HT-29 (cell line): ENCODE measurements at places on chromosomes 3 and 15.

DNA sequence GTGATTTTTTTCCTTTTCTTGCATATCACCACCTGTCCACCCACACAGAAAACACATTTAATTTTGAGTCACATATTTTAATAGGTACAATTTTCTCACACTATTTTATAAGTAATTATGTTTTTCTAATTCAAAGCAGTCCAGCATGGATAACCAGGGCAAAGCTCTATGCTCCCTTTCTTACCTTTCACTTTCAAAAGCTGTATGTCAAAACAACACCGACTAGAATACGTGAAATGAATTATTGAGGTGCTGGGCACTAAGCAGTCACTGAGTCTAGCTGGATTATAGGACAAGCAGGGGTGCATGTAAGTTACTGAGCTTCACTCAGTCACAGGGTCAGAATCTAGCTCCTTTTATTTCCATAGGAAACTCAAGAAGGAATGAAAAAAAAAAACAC lies 60.6 kb downstream of the LSAMP start:
- no peak for DNase-seq

DNA sequence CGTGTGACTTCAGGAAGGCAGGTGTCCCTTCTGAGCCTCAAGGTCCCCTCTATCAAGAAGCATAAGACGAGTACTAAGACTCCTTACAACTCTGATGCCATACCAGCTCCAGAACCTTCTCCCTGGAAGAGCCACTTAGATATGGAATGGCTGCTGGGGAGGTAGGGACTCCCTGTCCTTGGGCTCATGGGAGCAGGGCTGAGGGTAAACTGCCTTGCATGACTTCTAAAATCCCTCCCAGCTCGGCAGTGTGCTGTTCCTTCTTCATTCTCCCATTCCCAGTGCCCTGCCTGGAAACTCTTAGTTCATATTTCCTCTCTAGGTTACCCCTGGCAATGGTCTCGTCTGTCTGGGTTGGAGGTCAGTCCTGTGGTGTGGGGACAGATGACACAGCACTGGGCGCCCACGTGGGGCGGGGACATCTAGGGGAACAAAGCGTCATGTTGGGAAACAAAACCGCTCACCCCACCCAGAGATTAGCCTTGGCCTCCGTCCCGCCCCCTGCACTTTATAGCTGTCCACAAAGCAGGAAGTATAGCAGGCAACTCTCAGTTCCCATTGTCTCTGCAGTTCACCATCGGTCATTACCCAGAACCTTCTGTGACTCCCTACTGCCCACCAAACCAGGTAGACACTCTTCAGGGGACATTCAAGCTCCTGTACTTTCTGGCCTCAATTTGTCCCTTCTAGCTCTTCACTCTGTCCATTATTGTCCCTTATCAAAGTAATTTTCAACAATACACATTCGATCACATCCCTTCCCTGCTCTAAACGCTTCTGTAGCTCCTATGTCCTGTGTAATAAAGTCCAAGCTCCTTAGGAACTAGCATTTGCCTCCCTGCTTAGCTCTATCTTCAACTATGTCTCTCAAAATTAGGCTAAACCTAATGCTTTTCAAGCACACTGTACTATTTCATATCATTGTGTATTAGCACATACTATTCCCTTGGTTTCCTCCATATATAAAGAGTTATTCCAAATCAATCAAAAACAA lies 73.8 kb downstream of the IQSEC1 start:
- DNase-seq, result peak; percentile 81

- DNase-seq, result no peak
These were observed 12.9 kb downstream of the IDH3A start for GRCh38 chr15:78162038-78162437.

DNA sequence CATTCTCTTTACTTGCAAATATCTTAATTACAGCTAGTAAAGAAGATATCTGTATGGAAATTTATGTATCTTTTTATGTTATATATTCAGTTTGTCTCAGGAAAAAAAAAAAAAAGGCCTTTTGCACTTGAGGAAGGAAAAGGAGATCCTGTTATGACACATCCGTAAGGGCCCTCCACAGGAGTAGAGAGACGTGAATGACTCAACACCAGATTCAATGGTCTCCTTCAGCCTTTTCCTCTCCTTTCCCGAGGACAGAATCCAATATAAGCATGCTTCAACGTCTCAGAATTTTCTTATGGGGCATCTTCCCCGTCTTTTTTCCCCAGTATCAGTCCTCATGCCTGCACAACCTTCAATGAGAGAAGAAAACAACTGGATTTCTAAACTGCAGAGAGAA lies 340.3 kb downstream of the NTRK3 start:
- DNase-seq, result no peak

- DNase-seq, result no peak
These were observed 84.8 kb upstream of the LRIG1 start for GRCh38 chr3:66585520-66586095.

- DNase-seq, result no peak
These were observed 70.5 kb upstream of the PPIB start for GRCh38 chr15:64233299-64233698.

DNA sequence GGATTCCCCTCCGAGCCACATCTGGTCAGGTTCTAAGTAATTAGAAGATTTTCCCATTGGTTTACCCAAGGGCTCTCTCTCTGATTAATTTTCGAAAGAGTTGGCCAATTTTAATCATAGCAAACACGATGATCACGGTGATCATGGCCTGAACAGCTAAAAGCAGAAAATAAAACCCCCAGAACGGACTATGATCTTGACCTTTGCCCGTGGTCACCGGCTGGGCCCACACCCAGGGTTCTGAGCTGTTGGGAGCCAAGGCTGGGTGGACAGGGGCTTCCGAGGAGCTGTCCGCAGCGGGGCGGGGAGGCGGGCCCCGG lies 2.6 kb downstream of the GP5 start:
- no peak for DNase-seq

GRCh38 chr15:90838139-90838538 lies 30.2 kb upstream of the FURIN start:
- no peak for DNase-seq

DNA sequence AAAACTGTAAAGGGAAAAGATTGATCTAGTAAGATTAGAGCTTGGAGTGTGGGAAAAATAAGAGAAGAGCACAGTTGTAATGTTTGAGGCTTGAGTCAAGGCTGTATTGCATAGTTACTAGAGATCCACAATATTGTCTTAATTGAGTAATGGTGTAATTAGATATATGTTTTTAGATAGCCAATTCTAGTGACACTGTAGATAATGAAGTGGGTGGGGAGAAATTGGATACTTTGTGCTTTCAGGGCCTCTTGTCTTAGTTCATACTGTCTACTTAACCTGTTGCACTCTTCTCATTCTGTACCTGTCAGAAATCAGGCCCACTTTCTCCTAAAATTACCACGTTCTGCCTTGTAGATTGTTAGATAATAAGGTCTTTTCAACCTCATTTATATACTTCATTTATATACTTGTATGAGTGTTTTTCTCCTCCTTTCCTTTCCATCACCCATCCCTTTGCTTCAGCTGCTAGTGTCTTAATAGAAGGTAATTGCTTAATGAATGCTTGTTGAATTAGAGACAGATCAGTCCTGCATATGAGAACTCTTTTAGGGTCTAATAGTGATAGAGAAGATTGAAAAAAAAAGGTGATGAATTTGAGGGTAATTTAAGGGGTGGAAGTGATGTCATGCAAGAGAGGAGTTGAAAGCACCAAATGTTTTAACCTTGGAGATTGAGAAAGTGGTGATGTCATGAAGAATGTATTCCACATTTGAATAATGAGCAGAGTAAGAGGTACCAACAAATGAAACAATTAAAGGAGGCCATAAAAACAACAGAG lies 32.0 kb downstream of the PIK3CA start:
- DNase-seq, result no peak

DNA sequence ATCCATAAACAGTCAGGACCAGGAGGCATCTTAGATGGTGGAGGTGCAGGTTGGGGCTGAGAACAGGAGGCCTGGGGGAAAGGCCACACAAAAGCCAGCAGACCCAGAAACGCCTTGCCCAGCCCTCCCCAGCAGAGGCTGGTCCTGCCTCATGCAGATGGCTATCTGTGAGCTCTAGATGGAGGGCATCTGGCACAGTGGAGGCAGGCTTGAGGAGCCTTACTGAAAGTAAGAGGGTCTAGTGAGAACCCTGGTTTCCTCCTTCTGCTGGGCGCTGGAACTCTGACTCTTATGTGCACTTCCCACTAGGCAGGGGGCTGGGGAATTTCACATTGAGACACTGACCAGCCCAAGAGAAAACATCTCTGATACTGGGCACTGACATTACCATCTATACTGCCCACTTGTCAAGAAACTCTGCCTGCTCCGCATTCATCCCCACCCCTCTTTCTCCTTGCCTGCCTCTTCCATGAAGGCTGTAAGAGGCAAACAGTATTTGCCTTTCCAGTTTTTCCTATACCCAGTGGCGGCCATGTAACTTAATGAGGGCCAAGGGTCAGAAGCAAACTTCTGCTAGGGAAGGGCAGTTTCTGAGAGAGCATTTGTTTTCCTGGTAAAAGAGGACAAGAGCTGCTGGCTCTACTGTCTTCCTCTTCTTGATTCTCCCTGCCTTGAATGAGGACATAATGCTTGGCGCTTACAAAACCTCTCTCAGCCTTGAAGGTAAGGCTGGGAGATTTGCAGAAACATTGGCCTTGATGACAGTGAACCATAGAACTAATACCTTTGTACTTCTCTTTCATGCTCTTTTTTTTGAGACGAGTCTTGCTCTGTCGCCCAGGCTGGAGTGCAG lies 4.4 kb upstream of the SCN5A start:
- DNase-seq, result no peak

DNA sequence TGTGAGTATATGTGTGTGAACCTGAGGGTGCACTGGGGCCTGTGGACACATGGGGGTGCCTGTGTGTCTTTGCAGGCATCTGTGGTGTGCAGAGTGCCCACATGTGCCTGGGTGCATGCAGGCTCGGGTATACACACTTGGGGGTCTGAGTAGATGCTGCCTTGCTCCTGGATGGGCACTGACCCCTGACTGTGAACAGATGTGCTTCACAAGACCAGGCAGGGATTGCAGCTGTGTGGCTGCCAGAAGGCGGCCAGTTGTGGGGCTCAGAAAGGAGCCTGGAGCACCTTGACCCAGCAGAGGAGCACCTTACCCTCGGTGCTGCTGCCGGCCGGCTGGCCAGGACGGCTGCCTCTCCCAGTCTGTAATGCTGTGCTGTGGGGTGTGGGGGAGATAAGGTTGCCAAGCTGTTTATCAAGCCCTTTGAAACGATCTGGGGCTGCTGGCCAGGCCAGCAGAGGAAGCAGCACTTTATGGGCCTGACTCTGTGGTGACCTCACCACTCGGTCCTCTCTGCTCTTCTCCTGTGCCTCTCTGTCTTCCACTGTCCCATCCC lies 55.5 kb upstream of the MRPS22 start:
- peak; percentile 36 for DNase-seq

DNA sequence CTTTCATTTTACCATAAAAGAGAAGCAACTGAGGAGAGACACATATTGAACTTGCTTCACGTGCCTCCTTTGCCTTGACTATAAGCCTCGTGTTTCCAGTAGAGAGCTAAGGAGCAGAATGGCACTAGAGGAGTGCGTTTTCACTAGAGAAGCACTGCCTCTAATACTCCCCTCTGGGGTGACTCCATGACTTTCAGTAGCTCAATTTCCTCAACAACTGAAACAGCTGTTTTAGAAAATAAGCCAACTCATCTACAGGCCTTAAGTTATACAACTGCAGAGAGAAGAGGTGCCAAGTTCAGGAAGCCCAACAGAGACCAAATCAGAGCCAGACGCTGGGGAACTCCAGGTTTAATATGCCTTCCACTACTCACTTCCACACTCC lies 1.9 kb downstream of the UBP1 start:
- DNase-seq, result peak; percentile 43

DNA sequence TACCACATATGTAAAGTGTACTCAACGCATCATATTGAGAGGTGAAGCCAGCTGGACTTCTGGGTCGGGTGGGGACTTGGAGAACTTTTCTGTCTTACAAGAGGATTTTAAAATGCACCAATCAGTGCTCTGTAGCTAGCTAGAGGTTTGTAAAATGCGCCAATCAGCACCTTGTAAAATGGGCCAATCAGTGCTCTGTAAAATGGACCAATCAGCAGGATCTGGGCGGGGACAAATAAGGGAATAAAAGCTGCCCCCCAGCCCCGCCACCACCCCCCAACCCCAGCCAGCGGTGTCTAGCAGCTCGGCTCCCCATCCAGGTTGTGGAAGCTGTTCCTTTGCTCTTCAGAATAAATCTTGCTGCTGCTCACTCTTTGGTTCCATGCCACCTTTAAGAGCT lies 6.2 kb upstream of the IVD start:
- DNase-seq, result no peak

- DNase-seq, result no peak
These were observed 50.1 kb downstream of the FEZF2 start for GRCh38 chr3:62323241-62323640.

GRCh38 chr3:125349556-125350165 lies 25.5 kb downstream of the ZNF148 start:
- DNase-seq, result no peak

- DNase-seq, result no peak
These were observed 10.1 kb downstream of the CEMIP start for GRCh38 chr15:80789296-80789695.

GRCh38 chr3:182789371-182789770 lies 3.9 kb upstream of the ATP11B start:
- no peak for DNase-seq

DNA sequence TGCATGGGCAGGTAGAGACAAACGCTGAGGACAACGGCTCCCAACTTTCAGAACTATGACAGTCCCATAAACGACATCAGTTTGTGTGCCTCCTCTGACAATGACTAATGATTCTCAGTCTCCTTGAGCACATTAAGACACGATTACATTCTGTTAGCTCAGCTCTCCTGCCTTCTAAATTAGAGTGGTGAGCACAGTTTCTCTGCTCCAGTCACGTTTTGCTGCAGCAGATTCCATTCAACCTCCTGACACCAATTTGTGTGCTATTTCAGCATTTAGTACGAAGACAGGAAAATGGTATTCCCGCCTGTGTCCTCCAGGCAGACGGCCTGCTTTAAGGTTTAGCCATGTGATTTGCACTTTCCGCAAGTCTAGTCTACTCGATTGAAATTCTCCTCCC lies 458.4 kb upstream of the CFAP20DC start:
- DNase-seq, result no peak
